ENCODE measurements at places on chromosomes 2 and 18. TPM values are rescaled to one million over a fixed set of nuclear protein-coding genes. Genes with fewer than 3 reads are reported as not detected.

DNA sequence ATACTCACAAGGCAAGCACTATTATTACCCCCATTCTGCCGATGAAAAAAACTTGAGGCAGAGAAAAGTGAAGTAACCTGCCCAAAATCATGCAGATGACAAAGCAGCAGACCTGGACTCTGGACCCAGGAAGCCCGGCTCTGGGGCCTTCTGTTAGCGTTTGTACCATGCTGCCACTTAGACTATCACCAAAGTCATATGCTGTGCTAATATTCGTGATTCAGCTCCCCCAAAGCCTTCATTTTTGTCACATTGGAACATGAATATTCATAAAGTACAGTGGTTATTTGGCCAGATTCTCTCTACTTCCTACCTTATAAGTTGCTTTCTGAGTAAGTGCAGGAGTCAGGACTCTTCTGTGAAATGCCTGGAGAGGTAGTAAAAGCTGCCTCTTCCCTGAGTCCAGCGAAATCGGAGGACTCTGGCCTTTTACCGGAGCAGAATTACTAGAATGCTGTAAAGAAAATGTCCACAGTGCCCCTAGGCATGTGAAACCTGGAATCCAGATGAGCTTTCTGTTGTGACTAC lies 86.7 kb downstream of the FTCDNL1 start:
- no peak for DNase-seq

GRCh38 chr2:33395655-33396249 lies 80.7 kb upstream of the RASGRP3 start:
- no peak for DNase-seq

GRCh38 chr2:31070339-31071125 lies 67.7 kb downstream of the GALNT14 start:
- DNase-seq, result no peak

CRYGA gene
- not detected for total RNA-seq

GAL3ST2 gene
- total RNA-seq, result not detected

DNA sequence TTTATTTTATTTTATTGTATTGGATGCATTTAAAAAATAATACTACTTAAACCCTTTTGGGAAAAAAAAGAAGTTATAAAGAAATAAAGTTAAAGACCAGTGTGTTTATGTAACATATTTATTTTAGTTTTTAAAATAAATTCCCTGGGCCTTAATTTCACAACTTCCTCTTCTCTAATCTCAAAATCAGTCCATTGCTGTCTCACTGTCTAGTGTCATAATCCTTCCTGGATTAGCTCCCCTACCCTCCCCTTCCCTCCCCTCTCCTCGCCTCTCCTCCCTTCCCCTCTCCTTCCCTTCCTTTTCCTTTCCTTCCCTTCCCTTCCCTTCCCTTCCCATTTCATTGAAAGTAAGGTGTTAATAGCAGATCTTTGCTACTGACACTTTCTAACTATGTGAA lies 40.3 kb upstream of the ZEB2 start:
- no peak for DNase-seq

USP14 gene
- 18.8 TPM for total RNA-seq

- DNase-seq, result no peak
These were observed 167.2 kb upstream of the SERTAD2 start for GRCh38 chr2:64820901-64821300.

CCDC93 gene
- total RNA-seq, result 13.2 TPM

DNA sequence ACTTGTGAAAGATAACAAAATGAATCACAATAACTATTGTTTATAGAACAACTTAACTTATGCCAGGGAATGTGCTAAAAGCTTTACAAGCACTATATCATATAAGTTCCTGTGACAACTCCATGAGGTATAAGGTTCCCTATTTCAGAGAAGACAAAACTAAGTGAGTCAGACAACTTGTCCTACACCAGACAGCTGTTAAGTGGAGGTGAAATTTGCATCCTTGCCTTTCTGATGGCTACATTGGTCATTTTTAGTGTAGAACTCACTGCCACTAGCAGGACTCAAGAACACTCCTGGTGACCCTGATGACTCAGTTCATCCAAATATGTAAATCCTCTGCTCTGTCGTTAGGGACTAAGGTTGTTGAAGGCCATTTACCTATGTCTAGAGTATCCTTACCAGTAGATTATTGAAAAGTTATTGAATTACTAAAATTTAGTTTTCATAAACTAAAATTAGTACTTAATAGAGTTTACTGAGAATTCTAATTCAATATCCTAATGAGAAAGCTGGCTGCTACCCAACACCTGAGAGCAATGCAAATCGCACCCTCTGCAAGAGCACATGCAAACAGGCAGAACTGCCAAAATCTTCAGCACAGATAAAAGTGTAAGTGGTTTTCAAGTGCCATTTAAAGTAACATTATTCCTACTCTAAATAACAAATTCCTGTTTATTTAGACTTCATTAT lies 636.2 kb downstream of the NRXN1 start:
- no peak for DNase-seq

PID1 gene
- 0.69 TPM for total RNA-seq

GRCh38 chr18:75161256-75162028 lies 47.5 kb downstream of the PTGR3 start:
- DNase-seq, result no peak

DNA sequence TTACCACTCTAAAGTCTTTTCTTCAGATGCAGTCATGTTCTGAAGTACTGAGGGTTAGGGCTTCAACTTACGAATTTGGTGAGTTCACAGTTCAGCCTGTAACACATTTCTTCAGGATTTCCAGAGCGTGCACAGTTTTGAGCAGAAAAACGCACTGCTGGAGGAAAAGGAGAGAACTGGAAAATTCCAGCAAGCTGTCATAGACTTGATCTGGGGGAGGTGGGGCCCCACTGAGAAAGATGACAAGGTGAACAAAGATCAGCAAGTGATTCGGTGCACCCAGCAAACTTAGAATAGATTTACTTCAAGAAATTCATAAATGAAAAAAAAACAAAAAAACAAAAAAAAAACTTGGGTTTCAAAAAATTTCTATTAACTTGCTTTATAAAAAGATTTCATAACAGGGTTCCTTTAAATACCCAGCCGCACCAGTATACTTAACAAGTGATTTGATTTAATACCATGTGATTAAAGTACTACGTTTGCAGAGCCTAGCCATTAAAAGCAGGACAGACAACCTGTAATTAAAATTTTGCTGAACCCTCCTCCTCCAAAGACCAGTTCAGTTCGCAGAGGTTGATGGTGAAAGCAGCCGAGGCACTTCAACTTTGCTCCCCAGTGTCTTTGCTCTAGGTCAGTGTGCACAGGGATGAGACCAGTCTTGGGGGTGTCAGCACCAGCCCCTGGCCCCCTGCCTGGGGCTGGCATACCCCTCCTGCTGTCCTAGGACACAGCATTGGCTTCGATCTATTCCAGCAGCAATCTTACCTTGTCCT lies 30.5 kb downstream of the CTIF start:
- DNase-seq, result no peak

REG3A gene
- total RNA-seq, result not detected

- DNase-seq, result no peak
These were observed 31.8 kb downstream of the SP100 start for GRCh38 chr2:230447455-230448451.

FBXO15 gene
- total RNA-seq, result 0.87 TPM

DNA sequence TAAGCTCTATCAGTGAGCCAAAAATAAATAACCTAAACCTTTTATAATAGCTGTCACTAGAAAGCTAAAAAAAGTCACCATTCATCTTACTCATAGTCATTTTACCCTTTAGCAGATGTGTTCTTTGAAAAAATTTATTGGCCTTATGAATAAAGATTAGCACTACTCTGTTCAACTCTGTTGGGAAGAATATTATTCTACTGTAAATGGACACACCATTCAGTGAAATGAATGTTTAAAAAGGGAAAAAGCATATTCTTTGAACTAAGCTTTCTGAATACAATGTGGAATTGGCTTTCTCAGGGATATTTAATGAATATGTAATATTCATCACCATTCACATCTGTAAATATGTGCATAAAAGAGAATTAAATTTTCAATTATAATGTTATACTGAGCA lies 422.0 kb downstream of the CBLN2 start:
- no peak for DNase-seq

PSMA8 gene
- total RNA-seq, result not detected

- DNase-seq, result no peak
These were observed 909.5 kb upstream of the SOX11 start for GRCh38 chr2:4782647-4783046.

LYG1 gene
- 0.12 TPM for total RNA-seq

DNA sequence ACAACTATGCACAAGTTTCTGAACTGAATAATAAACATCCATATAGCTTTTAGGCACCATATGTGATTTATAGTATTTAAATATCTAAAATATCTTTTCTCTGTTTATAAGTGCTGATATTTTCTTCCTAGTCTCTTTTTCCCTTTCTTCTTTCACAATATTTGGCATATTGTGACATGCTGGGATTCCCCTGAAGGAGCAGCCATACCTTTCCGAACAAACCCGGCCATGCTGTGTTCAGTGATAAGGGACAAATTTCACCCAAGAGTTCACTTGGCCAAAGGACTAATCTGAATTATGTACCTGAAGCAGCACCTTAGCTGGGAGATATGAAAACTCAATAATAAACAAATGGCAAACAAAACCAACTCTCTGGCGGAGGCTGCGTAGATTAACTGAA lies 250.8 kb downstream of the RDH14 start:
- DNase-seq, result no peak

RAX gene
- not detected for total RNA-seq

SCTR gene
- total RNA-seq, result not detected

GRCh38 chr18:32321826-32322225 lies 132.0 kb downstream of the MEP1B start:
- no peak for DNase-seq

DNA sequence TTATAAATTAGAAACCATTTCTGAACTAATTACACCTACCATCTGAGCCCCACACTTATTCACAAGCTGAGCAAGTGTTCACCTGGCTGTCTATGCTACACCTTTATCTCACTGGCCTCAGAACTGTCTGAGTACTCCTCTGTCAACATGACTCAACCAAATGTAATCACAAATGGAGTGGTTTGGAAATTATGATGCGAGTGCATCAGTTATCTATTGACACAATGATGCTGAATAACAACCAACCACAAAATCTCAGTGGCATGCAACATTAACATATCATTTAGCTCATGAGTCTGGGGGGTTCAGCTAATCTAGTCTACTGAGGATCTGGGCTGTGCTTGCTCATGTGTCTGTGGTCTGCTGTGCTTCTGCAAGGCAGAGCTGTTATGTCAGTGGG lies 184.2 kb upstream of the NXPH2 start:
- no peak for DNase-seq

DNA sequence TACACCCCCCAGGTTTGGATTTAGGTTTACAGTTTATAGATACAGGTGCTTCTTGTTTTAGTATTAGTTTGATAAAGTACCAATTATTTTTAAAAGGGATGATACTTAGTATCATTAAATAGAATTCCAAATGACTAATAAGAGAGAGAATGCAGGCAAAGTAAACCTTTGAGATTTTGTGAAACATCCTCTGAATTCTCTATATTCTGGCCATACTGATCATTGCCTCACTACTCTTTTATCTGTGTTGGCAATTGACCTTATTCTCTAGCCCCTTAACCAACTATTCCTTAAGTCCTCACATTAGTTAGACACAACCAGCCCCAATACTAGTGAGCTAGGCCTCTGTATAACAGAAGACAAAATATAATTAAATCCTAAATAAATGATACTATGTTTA lies 125.4 kb downstream of the COMMD1 start:
- DNase-seq, result no peak

DNA sequence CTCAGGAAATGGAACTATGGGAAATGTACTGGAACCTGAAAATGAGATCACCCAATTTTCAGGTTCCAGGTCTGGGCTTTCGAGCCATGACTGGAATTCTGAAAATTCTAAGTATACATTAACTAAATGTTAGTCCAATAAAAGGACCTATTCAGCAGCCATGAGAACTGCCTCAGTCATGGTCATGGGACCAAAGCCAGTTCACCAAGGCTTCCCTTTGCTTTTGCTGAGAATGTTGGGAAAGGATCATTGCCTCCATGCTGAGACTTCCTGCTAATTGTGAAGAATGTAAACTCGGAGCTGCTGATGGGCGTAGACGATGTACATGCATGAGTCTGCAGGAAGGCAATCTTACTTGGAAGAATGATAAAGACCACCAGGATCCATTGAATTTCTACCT lies 624.4 kb upstream of the SOX11 start:
- no peak for DNase-seq

All from epithelial cell of proximal tubule (primary cell).